Gastroesophageal sphincter (tissue), 4 donors: ENCODE measurements at places on chromosomes 7 and 10.

- ATAC-seq: peak; percentile 90
Measured at GRCh38 chr7:157043745-157044144, 33.3 kb upstream of the MNX1 start.

DNA sequence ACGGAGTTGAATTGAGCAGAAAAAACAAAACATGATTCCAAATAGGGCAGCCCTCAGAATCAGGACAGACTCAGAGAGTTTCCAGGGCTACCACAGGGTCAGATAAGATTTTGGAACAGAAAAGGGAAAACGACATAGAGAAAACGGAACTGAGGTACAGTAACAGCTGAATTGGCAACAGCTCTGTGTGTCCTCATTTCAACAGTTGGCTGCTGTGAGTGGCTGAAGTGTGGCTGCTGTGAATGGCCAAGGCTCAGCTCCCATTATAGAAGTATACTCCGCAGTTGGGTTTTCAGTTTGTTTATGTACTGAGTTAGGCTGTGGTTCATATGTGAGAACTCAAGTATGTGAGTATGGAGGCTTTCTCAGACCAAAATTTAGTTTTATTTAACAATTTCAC is 32.0 kb downstream of the ANTXRL start:
- no peak for ATAC-seq

DNA sequence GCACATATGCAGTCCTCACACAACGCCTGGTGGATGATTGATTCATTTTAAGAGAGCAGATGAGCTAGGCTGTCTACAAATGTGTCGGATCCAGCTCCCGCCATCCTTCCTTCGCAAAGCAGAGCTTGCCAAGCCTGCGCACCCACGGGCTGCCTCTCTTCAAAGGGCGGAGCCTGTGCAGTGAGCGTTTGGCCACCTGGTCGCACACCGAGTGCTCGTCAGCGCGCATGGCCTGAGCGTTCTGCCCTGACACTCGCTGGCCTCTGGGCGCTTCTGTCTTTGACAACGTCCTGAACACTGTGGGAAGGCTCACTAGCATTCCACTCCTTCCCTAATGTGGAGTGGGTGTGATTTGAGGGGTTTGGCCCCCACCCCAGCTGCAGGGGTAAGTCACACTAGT is 47.1 kb upstream of the TMEM72 start:
- ATAC-seq: no peak

DNA sequence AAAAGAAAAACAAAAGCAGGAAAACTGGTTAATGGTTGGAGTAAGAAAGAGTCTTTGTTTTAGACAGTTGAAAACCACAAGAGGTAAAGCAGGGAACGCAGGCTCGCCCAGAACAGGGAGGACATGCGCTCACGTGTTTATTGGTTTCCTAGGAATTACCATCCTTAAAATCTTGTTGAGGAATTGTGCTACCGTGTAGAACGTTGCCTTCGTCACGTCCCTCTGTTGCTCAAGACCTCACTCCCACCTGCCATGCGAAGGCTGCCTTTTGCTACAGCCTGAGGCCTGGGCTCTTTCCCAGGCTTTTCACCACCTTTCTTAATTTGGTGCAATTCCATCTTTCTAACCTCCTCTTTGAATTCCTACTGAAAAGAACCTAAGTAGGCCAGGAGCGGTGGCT is 61.6 kb upstream of the CAMK1D start:
- no peak for ATAC-seq

- ATAC-seq: peak; percentile 39
Measured at GRCh38 chr10:7345717-7346116, 65.1 kb downstream of the SFMBT2 start.

DNA sequence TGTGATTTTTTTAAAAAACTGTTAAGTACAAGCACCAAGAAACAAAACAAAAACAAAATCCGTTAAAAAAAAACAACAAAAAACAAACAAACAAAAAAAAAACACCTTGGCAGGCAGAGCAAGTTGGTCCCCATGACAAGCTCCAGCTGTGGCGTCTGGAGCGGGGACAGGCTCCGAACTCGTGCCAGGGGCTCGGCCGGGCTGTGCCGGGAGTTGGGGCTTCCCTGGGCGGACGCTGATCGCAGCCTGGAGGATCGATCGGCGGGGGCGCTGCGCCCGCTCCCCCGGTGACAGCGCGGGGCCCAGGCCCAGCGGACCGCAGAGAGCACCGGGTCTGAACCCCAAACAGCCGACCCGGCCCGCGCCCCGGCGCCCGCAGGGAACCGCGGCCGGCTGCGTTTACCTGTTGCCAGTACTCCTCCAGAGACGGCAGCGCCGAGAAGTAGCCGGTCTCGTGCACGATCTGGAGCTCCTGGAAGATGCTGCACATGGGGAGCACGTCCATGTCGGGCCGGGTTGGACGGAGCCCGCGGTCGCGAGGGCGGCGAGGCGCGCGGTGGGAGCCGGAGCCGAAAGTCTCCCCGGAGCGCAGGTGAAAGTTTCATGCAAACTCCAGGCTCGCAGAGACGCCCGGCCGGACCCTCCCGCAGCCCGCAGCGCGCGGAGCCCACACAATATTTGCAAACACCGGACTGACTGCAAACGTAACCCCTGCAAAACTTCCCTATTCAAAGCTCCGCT is at the start of gene KLF6:
TSS of gene KLF6 (minus strand) at position 700 of the 741 bp plus-strand sequence. CDS start at position 505, 195 bp downstream.
- ATAC-seq: peak; percentile 1

GRCh38 chr7:73648593-73649332 is 18.9 kb upstream of the VPS37D start:
- no peak for ATAC-seq

DNA sequence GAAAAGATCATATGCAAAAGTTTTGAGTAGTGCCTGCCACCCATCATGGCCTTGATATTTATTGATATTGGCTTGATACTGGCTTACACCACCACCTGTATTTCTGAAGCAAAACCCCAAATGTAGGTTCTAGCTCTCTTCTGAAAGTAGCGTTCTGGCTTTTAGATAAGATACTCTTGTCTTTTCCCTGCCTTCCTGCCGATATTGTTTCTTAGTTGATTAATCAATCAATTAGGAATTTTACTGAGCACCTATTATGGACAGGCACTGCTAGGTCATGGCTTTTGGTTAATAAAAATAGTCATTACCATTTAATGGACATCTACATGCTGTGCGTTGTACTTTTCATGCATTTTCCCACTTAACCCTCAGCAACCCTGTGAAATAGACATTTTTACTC is 7.9 kb downstream of the SFRP5 start:
- ATAC-seq: no peak

- ATAC-seq: no peak
Measured at GRCh38 chr7:84666651-84667050, 472.1 kb upstream of the SEMA3A start.

- ATAC-seq: no peak
Measured at GRCh38 chr10:130745251-130745650, 566.3 kb downstream of the TCERG1L start.

GRCh38 chr7:108088729-108089128 is 41.4 kb downstream of the LAMB4 start:
- no peak for ATAC-seq

DNA sequence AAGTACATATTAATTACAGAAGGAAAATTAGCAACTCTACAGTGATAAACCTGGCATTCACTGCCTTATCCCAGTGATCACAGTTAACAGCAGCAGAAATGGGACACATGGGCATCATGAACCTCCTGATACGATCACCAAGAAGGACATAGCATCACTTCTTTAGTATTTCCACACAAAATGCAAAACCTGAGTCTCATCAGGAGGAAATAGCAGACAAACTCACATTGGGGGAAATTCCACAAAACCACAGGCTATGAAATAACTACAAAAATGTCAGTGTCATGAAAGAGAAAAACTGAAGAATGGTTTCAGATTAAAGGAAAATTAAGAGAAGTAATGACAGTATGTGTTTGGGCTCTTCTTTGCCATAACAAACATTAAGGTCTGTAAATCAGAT is 12.0 kb upstream of the PURB start:
- ATAC-seq: no peak

DNA sequence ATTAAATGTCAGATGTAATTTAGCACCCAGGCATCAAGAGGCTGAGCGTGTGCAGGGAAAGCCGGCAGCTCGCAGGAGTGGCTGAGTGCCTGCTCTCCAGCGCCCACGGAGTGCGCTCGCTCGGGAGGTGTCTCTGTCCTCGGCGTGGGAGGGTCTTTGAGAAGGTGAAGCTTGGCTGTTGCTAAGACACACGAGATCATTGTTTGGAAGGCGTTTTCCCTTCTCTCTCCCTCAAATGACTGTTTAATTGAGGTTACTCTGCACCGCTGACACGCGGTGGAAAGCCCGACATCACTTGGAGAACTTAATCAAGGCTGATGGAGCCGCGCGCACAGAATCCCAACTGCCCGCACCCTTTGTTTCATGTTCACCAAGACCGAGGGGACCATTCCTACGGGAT is 414.6 kb downstream of the DNAJB6 start:
- no peak for ATAC-seq

DNA sequence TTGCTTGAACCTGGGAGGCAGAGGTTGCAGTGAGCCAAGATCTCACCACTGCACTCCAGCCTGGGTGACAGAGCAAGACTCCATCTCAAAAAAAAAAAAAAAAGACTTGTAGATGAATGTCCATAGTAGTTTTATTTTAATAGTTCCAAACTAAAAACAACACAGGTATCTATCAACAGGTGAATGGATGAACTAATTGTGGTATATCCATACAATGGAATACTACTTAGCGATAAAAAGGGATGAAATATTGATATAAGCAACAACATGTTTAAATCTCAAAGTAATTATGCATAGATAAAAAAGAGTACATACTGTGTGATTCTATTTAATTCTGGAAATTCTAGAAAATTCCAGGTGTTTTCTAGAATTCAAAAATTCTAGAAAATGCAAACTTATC is 37.5 kb upstream of the MRPS16 start:
- no peak for ATAC-seq

GRCh38 chr7:87735360-87735759 is 107.2 kb downstream of the RUNDC3B start:
- no peak for ATAC-seq

DNA sequence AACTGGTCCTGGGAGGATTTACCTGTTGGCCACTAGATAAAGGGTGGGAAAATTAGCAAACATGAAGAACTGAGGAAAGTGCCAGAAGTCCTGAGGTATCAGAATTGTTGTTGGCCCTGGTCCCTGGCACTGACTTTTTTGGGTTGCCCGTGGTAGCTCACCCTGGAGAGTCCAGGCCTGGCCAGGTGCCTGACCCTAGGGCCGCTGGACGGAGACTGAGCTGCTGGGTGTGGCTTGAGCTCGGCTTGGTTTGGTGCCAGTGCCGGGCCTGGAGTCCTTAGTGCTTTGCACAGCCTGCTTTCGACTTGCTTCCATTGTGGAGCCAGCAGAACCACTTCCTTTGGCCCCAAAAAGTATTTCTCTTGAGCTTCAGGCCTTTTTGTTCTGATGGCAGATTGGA is 12.9 kb downstream of the MDH2 start:
- ATAC-seq: no peak

GRCh38 chr10:21194510-21194993 is 297.4 kb upstream of the NEBL start:
- ATAC-seq: no peak

GRCh38 chr7:80659120-80660055 is 20.9 kb downstream of the CD36 start:
- ATAC-seq: no peak

DNA sequence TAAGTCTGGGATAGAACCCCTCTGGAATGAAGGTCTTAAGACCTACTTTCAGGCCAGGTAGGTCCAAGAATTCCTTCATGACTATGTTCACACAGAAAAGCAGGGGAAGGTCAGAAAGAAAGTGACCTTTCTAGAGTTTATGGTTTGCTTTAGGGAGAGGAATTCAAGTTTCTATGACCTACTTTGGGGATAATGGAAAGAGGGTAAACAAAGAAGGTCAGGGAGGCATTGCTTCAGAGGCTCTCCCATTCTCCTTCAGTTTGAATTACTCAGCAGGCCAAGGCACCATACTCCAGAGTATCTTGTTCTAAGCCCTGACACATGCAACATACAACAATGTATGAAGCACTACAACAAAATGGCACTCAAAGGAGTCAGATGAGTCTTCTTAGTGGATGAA is 11.5 kb upstream of the MACC1 start:
- ATAC-seq: no peak

DNA sequence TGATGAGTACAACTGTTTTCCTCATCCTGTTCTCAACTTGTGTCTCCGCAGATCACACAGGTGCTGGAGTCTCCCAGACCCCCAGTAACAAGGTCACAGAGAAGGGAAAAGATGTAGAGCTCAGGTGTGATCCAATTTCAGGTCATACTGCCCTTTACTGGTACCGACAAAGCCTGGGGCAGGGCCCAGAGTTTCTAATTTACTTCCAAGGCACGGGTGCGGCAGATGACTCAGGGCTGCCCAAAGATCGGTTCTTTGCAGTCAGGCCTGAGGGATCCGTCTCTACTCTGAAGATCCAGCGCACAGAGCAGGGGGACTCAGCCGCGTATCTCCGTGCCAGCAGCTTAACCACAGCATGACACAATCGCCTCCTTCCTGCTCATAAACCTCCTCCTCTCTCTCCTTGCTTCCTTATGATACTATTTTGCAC is 126.7 kb upstream of the PRSS58 start:
- peak; percentile 23 for ATAC-seq

- ATAC-seq: peak; percentile 49
Measured at GRCh38 chr10:62038609-62039190, 137.2 kb downstream of the ARID5B start.

GRCh38 chr7:12637819-12638592 is 49.4 kb upstream of the ARL4A start:
- peak; percentile 33 for ATAC-seq

- peak; percentile 40 for ATAC-seq
Measured at GRCh38 chr7:151876899-151877777, at the start of gene PRKAG2. TSS of gene PRKAG2 (minus strand) at chr7:151877115. CDS start at chr7:151876620, 495 bp downstream.

DNA sequence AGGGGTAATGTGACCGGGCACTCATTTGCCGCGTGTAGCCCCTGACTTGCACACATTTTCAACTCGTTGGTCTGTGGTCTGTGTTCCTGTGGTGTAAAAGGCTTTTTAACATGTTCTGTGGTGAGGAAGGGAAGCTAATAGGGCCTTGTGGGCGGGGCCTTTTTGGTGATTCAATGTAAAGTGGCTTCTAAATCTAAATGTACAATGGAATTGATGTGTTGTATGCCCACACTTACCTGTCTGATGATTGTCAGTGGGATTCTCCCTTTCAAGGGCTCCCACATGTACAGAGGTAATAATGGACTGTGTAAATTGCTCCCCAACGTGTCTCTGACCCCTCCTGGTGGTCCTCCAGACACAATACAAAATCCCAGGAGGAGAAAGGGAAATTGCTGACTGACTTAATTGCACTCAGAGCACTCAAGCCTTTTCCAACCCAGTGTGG is 43.1 kb upstream of the GATAD1 start:
- no peak for ATAC-seq
